Neural crest cell (in vitro differentiated cells): ENCODE measurements at places on chromosomes 11 and 22. TPM values are rescaled to one million over a fixed set of nuclear protein-coding genes. Genes with fewer than 3 reads are reported as not detected.

DNA sequence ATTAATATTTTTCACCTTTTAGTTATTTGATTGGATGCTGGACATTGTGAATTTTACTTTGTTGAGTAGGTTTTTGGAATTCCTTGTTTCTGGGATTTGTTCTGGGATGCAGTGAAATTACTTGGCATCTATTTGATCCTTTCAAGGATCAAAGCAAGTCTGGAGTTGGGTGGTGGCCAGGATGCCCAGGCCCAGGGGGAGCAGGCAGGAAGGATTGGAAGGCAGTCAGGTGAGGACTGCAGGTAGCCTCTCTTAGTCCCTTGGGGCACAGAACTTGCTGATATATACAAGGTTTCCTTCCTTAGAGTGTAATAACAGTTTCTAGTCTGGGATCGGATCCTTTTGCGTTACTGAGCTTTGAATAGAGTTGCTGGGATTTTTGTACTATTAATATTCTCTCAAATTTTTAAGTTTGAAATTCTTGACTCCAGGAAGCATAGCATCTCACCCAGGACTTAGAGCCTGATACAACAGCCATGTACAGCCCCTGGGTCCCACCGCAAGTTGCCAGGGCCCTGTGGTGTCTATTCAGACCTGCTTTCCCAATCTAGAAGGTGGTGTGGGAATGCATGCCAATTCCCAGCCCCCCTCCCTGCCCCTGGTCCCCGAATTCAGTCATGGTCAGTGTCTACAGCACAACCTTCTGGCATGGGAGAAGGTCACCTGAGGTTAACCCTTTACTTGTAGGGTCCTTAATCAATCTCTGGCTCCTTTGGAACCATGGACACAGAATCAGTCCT, 6.1 kb downstream of the ZNF74 start:
- DNase-seq = no peak

DNA sequence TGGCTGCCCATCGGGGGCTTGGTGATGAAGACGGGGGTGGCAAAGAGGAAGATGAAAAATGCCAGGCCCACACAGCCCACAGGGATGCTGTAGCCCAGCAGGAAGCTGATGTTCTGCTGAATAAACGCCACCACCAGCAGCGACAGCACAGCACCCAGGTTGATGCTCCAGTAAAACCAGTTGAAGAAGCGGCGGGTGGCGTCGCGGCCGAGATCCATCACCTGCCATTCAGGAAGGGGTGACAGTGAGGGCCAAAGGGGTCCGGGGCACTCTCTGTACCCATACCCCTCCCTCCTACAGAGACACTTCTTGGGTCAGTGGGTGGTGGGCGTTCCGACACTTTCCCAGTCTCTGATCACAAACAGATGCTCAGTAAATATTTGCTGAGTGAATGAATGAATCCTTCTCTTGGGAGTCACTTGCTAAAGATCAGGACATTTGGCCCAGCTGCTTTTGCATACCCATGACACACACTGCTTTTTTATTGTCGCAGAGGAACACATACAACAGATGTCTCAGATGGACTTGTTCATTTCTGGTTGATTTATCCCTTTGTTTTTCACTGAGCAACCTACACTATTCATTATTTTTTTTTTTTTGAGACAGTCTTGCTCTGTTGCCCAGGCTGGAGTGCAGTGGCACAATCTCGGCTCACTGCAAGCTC, 5.2 kb downstream of the SLC15A3 start:
- no peak for DNase-seq

DNA sequence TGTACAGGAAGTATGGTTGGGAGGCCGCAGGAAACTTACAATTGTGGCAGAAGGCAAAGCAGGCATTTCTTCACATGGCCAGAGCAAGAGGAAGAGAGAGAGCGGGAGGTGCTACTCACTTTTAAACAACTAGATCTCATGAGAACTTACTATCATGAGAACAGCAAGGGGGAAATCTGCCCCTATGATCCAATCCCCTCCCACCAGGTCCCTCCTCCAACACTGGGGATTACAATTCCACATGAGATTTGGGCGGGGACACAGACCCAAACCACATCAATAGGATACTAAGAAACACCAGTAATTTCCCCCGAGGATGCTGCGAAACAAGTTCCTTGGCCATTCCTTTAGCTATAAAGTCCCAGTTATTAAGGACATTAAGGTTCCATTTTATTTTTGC, 94.1 kb upstream of the SC5D start:
- no peak for DNase-seq

- no peak for DNase-seq
These were observed 41.1 kb downstream of the RPS6KA4 start for GRCh38 chr11:64400102-64400501.

Gene MMP10
- total RNA-seq = not detected in 2 replicates

DNA sequence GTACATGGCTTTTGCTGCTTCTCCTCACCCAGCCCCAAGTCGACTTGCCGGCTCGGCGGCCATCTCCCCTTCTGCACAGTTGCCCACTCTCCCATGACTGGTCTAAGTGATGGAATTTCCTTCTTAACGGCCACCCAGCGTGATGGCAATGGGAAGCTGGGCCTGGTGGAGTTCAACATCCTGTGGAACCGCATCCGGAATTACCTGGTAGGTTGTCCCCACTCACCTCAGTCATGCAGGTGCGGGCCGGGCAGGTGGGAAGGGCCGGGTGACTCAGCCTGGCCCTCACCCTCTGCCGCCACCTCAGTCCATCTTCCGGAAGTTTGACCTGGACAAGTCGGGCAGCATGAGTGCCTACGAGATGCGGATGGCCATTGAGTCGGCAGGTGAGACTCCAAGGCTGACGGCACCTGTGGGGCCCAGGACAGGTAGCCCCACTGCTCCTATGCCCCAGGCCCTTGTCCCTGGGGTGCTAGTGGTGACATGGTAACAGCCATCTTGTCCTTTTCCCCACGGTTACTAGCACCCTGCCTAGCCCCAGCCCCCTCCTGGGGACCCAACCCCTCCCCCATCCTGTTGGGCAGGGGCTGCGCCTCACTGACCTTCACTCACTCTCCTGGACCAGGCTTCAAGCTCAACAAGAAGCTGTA, 28.1 kb downstream of the CAPN1 start:
- DNase-seq = no peak

DNA sequence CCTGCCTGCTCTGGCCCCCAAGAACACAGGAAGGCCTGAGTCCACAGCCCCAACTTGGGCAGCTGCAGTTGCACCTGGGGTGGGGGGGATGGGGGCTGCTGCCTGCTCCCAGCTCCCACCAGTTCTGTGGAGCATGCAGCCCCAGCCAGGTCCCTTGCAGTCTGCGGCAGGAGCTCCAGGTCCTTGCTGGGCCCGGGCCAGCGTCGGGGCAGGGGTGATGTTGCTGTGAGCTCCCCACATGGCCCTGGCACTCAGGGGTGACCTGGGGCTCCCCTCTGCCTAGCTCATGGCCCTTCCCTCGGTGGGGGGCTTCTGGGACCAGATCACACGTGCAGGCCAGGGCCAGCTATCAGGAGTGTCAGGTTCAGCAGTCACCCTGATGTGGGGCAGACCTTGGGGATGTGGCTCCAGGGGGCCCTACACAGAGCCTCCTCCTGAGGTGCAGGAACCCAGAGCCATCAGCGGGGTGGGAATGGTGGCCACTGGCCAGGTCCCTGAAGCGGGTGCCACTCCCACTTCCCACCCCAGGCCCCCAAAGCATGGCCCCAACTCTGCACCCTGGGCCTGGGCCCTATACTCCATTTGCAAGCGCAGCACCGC, 10.4 kb upstream of the MED17 start:
- no peak for DNase-seq

Gene VPREB1
- total RNA-seq = not detected in 2 replicates

- no peak for DNase-seq
These were observed 190.9 kb upstream of the SORL1-AS1 start for GRCh38 chr11:121643479-121644186.

GRCh38 chr11:46697303-46697702, 3.1 kb downstream of the ARHGAP1 start:
- DNase-seq = no peak

Gene PTGDR2
- total RNA-seq = 0.16 and 0.32 TPM in 2 replicates

Gene SLC22A8
- total RNA-seq = not detected in 2 replicates

DNA sequence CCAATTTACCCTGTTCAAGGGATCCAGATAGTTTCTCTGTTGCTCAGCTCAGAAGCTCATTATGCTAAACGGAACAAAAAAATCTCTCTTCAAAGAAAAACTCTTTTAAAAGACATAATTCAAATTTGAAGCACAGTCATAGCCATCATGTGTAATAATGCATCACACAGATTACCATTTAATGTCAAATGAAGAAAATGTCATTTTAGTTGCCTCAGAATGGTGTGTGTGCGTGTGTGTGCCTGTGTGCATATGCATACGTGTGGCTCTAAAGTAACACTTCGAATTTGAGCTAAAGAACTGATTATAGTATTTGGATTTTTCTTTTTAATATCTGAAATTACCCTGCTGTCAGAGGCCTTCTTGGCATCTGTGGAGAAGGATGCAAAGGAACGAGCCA, 9.9 kb downstream of the TTC12 start:
- DNase-seq = no peak

Gene NUMA1
- total RNA-seq = 173 and 179 TPM in 2 replicates

- DNase-seq = no peak
These were observed 4.7 kb downstream of the TBC1D10C start for GRCh38 chr11:67408437-67409200.

GRCh38 chr22:50436015-50436830, 38.6 kb downstream of the SBF1 start:
- no peak for DNase-seq

- DNase-seq = no peak
These were observed 96.7 kb upstream of the CD44 start for GRCh38 chr11:35042224-35042623.

Gene SMIM35
- not detected in 2 replicates for total RNA-seq

DNA sequence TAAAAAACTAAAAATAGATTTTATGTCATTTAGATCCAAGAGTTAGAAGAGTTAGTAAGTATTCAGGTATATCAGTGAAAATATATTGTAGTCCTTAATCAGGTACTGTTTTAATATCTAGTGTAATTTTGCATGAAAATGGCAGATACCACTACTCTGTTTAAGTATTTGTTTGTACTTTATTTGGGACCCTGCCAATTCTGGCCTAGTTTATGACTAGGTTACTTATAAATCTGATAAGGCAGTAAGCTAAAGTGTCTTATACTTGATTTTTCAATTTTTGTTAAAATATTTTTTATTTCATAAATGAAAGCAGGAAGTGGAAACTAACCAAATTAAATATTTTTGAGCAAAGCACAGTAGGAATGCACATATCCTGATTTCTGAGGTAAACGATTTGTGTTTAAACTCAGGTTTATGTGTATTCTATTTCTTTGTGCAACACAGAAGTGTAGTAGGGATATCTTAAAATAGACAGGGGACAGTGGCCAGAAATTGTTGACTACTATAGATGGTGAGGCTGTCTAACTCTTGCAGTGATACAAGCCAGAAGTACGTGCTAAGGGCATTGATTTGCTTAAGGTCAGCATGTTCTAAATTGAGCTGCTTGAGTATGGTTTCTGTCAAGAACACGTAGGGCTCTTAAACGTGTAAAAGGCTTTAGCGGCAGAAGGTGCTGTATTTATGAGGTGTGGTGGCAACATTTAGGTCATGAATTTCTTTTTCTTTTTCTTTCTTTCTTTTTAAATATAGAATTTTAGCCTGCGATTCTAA, 34.0 kb downstream of the HIPK3 start:
- DNase-seq = no peak

GRCh38 chr11:62024936-62025486, 57.6 kb upstream of the FTH1 start:
- no peak for DNase-seq

DNA sequence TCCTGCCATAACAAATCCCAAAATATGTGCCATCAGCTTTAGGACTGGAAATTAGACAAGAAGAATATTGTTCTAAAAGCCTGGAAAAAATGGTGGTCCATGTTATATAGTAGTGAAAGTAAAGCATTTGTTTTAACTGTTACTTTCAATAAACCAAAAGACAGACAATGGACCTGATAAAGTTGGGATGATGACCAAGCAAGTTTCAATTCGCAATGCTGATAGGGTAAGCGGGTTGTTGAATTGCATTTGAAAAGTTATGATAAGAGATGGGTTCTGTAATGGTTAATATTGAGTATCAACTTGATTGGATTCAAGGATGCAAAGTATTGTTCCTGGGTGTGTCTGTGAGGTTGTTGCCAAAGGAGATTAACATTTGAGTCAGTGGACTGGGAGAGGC, 131.9 kb upstream of the ZC3H12C start:
- no peak for DNase-seq

- no peak for DNase-seq
These were observed 468 bp downstream of the ZDHHC8 start for GRCh38 chr22:20131859-20132685.

Gene FIBIN
- 0.30 and 0.44 TPM in 2 replicates for total RNA-seq

GRCh38 chr11:63080682-63081081, 63.3 kb downstream of the SLC22A24 start:
- DNase-seq = no peak

- DNase-seq = no peak
These were observed 4.6 kb upstream of the BIRC3 start for GRCh38 chr11:102312667-102313066.

DNA sequence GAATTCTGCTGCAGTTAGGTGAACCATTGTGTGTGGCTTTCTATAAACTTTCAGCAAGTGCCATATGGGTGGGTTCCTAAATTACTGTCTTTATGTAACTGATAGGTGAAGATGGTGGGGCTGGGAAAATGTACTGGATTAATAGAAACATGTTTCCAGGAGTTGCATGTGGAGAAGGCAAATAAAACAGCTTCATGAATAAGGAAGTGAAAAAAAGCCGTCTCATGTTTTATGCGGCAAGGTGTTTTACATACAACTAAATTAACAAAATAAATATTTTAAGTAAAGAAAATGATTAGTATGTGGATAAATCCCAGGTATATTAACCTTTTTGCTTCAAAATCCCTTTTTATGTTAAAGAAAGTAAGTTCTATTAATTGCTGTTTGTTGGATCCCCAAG, 67.2 kb downstream of the EXT2 start:
- DNase-seq = no peak

DNA sequence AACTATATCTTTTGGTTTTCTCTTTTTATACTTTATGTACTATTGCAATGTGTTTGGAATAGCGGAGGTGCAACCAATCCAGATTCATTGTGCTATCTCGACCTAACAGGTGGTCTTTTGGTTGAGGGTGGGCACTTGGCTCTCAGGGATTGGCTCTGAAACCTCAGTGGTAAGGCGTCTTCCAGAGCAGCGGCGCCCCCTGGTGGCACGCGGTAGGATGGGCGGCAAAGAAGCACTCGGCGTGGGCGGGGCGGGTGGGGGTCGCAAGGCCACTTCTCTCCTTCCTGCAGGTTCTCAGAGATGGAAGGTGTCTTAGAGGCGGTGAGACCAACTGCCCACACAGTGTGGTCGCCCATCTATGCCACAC, 19.2 kb upstream of the PLET1 start:
- DNase-seq = peak; percentile 75

- DNase-seq = no peak
These were observed 8.7 kb upstream of the GLB1L3 start for GRCh38 chr11:134267461-134267860.

Gene OR8D4
- total RNA-seq = not detected in 2 replicates

DNA sequence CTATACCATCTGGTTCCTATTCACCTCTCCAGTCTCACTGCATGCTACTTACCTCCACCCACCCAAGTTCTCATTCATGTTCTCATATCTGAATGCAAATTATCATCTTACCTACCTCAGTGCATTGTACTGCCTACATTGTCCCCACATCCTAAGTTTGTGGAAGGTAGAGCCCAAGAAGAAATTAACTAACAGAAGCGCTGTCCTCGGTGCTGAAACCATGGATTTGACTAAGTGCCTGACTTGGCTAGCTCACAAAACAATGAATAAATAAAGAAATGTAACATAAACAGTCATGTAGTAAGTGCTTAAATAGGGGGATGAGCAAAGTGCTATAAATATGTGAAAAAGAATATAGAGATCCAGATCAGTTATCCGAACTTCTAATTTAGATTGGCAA, 63.2 kb downstream of the GRIA4 start:
- peak; percentile 62 for DNase-seq
